Activated CD4-positive, CD25-positive, alpha-beta regulatory T cell treated with anti-CD3 and anti-CD28 coated beads, Interleukin-2, amount 50 U/mL, for 72 hours (primary cell): ENCODE measurements at places on chromosomes 2 and 18.

DNA sequence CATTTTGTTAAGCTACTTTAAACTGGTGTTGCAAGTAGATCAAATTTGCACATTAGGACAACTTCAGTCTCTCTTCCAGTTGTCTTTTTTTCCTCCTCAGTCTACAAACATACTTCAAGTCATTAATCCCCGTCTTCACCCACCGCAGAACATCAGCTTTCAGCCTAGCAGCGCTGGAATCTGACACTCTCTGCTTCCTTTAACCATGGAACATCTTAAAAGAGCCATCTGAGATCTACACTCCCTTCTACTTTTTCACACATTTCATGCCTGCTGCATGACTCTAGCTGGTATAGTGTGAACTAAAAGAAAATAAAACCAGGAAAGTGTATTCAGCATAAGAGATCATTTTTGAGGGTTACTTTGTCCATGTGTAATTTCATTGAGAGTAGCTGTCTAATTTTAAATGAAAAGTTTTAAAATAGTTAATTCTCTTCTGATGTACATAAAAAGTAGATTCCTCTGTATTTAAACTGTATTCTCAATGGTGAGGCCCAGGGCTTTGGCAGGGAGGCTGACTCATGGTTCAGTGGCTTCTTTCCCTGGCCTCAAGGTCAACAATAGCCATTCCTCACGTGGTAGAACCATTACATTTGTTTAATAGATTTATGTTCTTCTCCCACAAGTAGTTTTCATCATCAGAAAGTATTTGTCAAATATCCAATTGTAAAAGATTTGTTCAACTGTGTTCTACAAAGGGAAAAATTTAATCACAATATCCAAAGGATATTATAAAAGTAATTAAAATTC, 16.5 kb downstream of the SGPP2 start:
- DNase-seq, result no peak

DNA sequence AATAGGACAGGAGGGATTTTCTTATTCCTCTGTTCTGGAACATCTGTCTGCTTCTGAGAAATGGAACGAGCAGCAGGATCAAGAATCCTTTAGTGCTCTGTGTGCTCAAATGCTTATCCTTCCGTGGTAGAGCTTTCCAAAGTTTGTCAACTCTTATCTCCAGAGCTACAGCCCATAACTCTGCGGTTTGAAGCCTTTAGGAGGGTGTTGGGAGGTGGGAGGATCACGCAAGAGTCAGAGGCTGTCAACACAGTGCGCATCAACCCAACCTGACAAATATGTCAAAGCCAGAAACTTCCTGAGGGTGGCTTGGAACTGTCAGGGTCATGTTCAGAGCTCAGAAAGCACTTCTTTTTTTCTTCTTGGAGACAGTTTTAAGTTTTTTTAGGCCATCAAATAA, 95.9 kb downstream of the CRIM1 start:
- DNase-seq, result no peak

DNA sequence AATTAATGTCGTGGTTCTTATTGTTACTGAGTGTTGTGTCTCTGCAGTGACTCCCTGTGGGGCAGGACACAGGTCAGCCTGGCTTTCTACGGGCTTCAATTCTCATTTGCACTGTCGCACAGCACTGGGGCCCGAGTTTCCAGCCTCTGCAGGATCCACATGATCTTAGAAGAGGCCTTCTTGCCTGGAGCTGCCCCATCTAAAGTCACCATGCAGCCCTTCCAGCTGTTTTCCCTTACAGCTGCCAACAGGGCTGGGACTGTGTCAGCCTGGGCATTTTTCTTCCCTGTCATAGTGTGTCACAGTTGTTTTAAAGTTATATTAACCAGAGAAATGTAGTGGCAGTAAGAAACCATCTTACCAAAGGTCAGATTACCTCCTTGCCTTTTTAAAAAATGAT, 27.0 kb downstream of the FHL2 start:
- no peak for DNase-seq

DNA sequence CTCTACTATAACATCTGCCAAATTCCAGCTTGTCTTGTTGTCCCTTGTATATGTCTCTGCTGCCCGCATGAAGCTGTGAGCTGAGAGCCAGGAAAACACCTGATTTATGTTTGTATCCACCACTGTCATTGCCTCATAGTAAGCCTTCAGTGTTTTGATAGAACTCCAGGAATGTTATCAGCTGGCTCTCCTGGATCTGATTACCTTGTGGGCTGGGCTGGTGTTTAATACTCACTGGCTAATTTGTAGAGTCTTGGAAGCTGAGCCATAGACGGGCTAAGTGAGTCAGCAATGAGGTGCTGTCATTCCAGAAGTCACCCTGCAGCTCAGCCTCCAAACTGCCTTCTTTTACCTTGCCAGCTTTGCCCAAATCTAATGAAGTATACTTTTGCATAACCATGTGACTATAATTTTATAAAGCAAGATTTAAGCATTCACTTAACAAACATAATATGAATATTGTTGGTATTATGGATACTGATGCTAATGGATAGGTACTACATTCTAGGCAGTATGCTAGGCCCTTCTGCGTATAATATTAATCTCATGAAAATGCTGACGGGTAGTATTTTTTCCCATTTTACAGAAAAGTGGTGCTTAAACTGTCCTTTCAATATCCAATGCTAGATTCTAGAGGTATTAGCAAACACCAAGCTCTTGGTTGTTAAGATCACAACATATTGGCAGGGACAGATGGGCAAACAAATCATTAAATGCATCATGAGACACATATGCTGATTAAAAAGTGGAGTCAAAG, 62.7 kb upstream of the GATA6 start:
- DNase-seq, result no peak

GRCh38 chr2:165219481-165219880, 15.6 kb upstream of the SCN3A start:
- DNase-seq, result no peak

DNA sequence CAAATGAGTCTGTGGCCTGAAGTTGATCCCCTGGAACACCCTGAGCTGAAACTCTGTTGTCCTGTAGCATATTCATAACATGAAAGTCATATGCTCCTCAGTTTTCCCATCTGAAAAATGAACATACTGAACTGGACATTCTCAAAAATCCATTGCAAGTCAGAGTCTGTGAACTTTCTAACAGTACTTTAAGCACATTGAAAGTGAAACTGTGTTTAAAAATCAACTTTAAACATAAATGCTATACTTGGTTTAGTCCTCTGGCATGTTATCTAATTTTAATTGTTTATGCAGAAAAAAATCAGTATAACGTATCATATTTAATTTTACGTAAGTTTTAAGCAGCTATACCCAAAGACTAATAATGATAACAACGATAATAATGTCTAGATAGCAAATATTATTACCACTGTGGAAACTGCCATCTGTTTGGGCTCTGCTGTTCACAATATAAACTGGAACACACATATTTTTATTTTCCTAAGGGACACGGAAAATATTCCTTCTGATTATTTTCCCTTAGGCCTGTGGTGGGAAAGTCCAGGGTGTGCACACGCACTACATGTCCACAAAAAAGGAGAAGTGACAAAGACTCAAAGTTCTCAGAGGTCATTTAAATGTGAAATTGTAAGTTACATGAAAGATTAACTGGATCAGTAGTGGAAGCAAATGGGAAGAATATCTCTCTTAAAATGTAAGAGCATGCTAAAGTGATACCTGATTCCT, 56.1 kb upstream of the TTN start:
- no peak for DNase-seq

DNA sequence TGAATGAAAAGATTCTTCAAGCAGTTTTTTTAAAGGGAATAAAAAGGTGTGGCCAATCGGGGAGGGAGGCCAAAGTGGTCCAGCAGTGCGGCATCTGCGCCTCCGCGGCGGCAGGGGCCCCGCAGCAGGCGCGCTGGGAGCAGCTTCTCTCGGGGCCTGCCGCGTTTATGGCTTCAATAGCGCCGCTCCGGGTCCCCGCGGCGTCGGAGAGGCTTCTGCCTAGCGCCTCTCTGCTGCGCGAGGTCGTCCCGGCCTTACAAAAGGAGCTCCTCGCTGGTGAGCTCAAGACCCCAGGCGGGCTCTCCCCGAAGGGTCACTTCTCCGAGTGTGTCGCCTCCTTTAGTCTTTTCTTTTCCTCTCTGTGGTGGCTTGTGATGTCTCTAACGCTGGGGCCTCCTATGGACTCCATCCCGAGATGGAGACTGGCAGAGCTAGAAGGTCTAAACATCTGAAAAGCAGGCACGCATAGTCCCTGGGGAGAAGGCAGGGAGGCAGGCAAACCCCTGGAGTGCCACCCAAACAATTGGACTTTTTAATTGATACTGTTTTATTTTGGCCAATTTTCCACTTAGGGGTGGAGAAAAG, 67.1 kb downstream of the SUMO1 start:
- no peak for DNase-seq

GRCh38 chr2:98530114-98530513, 78.2 kb downstream of the COA5 start:
- DNase-seq, result no peak

DNA sequence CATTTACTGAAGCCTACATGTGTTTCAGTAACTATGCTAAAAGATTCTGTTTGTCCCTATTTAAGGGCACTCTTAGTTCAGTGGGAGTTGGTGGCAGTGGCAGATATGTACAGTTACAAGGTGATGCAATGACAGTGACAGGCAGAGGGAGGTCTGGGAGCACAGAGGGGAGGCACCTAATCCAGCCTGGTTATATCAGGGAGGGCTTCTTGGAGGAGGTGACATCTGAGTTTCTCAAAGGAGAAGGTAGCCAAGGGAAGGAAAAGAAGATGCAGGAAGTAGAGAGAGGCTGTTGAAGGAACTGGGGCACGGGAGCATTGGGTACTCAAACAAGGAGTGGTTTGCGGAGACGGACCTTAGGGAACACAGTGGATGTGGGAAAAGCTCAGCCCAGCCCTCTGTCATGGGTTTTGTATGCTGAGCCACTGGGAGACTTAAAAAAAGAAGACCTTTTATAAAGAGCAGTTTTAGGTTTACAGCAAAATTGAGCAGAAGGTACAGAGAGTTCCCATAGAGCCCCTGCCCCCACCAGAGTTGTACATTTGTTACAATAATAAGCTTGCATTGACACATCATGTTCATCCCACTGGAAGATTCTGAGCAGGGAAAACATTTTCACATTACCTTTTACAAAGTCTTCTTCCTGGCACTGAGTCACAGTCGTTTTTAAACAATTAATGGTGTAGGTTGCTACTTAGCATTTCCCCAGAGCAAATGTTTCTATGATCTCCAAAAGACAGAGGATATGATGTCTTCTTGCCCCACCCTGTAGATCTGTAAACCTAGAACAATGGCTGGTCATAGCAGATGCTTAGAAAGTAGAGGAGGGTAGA, 83.0 kb upstream of the TAF1B start:
- no peak for DNase-seq

GRCh38 chr2:99406137-99406536, 68.9 kb downstream of the EIF5B start:
- DNase-seq, result no peak

DNA sequence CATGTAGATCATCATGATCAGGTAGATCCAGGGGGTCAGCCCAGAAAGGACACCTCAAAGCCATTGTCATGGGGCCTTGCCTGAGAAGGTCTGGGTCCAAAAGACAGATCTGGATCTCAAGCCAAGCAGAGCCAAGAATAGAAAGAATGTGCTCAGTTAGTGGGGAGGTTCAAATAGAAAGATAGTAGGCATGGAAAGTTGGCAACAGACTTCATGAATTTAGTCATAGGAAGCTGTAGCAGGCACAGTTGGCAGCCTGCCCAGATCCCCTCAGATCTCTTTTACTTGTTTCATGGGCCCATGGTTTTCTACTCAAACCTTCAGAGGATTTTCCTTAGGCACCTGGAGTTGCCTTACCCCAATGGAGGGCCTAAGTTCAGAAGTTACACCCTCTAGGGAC, 767.0 kb downstream of the SLC4A3 start:
- DNase-seq, result no peak

GRCh38 chr2:215750763-215751162, 262.6 kb downstream of the MREG start:
- no peak for DNase-seq

DNA sequence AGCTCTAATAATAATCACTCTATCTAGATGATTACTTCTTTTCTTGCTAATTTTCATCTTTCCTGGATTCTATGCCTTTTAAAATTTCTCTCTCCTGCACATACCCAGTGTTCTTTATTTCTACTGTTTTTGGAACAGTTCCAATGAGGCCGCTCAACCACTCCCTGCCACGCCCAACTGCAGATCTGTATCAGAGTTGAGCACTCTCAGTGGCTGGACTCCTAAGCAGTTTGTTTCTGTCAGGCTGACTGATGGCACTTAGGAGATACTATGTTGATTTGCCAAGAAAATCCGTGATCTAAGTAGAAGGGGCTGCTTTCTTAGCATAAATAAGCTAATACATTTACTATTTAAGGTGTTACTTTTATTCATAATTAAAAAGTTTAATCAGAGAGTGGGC, 192.8 kb downstream of the ARHGAP15 start:
- no peak for DNase-seq

DNA sequence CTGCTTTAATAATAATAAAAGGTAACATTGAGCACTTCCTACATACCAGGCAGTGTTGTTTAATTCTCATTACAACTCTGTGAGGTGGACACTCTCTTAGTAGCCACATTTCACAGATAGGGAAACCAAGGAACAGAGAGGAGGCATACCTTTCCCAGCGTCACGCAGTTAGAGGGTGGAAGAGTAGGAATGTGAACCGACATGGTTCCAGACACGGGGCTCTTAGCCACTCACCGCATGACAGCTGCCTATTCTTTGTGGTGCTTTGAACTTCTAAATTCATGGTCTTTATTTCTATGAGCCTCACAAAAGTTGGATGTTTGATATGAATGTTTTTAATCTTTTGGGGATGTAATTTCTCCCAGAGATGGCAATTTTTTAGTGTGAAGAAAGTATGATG, 76.0 kb downstream of the OSBPL6 start:
- DNase-seq, result no peak

- peak; percentile 74 for DNase-seq
Measured at GRCh38 chr2:70948337-70949003, 12.8 kb downstream of the ATP6V1B1 start.

DNA sequence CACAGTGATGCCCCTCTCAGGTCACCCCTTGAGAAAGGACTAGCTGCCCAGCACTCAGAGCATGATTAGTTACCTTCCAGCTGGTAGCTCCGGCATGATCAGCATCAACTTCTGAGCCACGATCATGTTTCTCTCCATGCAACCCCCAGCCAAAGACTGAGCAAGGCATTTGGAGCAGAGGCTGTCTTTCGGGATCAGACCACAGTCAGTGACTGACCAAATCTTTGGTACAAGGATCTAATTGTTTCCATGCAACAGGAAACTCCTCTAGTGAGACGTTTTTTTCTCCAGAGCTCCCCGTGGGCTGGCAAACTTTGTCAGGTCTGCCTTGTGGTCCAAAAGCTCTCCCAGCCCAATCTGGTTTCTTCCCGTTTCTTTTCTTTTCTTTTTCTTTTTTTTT, 244.3 kb downstream of the METTL4 start:
- DNase-seq, result no peak

DNA sequence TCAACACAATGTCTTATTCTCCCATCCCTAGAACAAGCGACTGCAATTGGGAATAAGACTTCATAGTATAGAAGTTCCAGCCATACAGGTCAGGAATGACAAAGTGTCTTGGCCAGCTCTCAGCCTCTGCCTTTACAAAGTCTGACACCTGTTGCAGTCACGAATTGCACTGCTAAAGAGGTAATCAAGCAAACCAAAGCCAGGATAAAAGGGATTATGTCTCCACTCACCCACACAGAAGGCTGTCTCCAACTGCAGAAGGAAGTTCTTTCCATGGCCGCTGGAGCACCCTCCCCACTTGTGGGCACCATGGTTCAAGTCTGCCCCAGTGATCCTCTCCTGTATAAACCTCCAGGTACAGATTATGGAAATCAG, 114.8 kb upstream of the PKDCC start:
- no peak for DNase-seq
